Retina (tissue), 1 donor: ENCODE measurements at places on chromosomes 4 and X.
A peak's percentile ranks its signal among the peaks of the same experiment; 100 is the strongest.

DNA sequence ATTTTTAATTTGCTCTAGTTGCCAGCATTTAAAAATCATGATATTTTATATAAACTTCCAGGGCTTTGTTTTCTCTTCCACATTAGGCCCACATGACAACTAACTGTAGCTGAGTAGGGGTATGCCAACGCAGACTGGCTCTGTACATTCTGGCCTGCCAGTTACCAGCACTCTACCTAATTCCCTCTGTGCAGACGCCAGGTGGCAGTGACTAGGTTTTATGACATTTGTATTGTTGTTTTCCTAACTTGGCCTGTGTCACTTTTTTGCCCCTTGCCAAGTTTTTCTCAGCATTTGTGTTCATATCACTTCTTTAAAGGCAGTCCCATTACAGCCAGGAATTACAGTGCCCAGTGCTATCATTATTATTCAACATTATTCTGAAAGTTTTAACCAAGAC lies 347.5 kb downstream of the NKX6-1 start:
- no peak for DNase-seq

GRCh38 chr4:146247356-146247755 lies 33.0 kb downstream of the REELD1 start:
- no peak for DNase-seq

- DNase-seq = no peak
Measured at GRCh38 chr4:42167709-42168108, 15.3 kb upstream of the BEND4 start.

DNA sequence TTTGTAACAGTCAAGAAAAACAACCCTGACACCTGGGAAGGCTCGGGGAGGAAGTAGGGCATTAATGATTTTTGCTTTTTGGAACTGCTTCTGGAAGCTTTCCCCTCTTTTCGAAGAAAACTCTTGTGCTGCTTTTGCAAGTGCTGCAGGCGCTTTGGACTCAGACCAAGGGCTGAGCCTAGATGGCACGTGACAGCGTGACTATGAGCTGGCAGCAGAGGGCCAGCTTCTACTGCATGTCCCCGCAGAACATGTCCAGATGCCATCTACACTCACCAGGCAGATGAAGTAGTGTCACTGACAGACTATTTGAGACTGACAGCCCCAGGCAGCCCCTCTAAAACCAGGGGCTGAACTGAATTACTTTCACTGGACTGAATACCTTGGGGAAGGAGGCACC lies 6.2 kb downstream of the NR0B1 start:
- DNase-seq = no peak

DNA sequence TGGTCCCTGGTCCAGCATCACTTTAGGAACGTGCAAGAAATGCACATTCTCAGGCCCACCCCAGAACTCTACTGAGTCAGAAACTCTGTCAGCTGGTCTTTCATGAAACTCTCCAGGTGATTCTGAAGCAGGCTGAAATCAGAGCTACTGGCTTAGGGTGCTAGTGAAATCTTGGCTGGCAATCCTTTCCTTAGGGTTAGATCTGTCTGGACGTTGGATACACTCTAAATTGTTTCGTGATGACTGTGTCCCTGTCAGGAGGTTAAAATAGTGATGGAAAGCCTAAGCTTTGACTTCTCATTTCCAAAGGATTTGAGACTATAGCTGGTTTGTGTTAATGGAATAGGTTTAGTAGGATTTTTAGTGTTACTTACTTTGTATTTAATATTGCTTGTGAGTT lies 99.1 kb downstream of the ARHGAP10 start:
- no peak for DNase-seq

- DNase-seq = no peak
Measured at GRCh38 chr4:24130637-24131036, 240.8 kb upstream of the PPARGC1A start.

- no peak for DNase-seq
Measured at GRCh38 chr4:170124406-170124805, 34.6 kb upstream of the AADAT start.

DNA sequence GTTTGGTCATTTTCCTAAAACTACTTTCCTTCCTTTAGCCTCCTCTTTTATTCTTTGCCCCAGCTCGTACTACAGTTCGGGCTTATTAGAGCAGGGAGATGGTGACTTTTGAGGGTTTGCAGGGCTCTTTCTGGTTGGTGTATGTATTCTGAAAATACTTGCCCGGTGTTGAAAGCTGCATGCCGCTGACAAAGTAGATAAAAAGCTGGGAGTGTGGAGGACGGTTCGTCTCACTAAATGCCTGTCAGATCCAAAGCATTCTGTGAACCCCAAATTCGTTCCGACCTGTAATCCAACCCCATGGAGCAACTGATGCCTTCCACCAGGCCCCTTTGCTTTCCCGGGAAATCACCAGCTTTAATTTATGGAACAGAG lies 19.2 kb downstream of the TRIM2 start:
- DNase-seq = no peak

DNA sequence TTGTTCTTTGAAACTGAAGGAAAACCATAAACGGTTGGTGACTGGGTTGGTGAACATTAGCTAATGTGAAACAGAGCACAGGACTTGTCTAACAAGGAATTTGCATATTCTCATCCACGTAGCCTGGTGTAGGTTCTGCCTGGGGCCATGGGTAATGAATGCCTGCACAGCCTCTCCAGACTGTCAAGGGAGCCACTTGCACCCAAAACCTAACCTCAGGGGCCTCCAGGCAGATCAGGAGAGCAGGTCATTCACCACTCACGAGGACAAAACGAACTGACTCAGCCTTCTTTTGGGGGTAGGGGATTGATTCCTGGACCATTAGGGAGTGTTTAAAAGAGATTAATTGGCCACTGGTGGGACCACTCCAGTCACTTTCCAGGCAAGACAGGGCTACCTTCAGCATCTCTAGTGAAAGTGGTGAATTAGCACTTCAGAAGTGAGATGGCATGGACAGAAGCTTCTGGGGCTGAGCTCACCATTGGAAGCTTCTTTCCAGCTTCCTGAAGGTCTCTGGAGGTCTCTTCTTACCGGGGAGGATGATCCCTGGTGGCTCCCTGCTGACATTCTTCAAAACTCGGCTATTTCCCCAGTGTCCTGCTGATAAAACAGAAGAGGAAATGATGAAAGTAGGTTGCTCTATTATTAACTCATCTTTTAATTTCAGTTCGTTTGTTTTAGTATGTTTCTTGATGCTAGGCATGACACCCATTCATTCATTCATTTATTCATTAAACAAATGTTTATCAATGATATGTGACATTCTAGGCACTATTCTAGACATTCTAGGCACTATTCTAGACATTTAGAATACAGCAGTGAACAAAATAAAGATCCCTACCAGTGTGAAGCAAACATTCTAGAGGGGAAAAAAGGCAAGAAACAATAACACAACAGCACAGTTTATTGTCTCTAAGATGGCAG lies 104.5 kb upstream of the LNX1 start:
- DNase-seq = no peak

DNA sequence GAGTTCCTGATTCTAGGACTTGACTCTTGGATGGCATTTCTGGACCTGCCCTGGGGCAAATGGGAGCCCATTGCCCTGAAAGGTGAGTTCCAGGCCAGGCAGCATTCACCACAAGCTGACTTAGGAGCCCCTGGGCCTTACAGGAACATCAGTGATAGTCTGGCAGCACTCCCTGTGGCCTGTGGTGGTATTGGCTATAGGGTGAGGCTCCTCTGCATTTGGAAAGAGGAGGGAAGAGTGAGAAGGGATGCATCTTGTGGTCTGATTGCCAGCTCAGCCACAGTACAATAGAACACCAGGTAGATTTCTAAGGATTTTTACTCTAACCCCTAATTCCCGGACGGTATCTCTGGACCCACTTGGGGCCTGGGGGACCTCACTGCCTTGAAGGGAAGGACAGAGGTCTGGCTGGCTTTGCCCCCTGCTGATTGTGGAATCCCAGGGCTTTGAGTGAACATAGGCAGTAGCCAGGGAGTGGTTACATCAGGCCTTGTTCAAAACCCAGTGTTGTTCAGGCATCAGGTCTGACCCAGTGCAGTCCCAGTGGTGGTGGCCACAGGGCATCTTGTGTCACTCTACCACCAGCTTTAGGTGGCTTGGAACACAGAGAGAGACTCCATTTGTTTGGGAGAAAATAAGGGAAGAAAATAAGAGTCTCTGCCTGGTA lies 32.9 kb downstream of the MAGED4 start:
- peak; percentile 9 for DNase-seq

GRCh38 chrX:16635596-16635995 lies 14.4 kb upstream of the S100G start:
- no peak for DNase-seq

- DNase-seq = no peak
Measured at GRCh38 chr4:140706276-140706625, 49.9 kb downstream of the TBC1D9 start.

GRCh38 chr4:113499696-113500095 lies 261.8 kb downstream of the CAMK2D start:
- DNase-seq = no peak

DNA sequence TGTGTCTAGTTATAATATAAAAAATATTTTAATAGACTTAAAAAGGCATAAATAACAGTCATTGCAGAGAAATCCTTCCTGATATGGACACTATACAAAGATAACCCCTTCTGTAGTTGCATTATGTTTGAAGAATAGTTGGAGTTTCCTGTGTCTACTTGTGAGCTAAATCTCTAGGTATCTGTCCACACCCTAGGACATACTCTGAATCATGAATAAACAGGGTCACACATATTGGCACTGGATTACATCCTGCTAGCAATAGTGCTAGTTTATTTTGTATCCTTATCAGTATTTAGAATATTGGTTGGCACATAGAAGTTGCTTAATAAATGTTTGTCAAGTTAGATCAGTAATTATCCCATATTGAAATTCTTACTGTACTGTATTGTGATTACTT lies 173.9 kb downstream of the GRXCR1 start:
- DNase-seq = no peak

DNA sequence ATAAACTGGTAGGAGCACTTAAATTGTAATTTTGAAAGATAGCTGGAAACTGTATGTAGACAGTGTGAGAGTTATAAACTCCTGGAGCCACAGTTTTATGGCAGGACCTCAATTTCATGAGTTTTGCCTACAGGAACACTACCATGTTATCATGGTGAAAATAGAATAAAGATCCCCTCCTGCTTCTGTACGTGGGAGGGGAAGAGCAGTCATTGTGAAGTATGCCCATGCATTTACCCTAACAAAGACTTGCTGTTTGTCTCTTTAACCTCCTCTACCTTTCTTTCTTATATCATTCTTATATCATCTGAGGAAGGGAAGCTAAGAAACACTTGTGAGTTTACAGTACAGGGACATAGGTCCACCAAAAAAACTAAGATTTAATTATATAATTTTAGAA lies 327.0 kb downstream of the PCDH10 start:
- DNase-seq = no peak

DNA sequence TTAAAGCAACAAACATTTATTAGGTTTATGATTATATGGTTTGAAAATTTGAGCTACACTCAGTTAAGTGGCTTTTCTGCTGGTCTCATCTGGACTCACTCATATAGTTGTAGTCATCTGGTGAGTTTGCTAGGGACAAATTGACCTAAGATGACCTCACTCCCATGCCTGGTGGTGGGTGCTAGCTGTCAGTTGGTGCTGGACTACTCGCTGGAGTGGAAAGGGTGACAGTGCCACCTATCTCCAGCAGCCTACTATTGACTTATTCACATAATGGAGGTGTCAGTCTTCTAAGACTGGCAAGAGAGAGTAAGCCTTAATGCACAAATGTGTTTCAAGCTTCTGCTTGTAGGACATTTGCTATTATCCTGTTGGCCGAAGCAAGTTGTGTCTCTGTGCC lies 88.2 kb downstream of the TASL start:
- DNase-seq = no peak

GRCh38 chr4:184273166-184274147 lies 55.8 kb upstream of the ENPP6 start:
- DNase-seq = no peak

DNA sequence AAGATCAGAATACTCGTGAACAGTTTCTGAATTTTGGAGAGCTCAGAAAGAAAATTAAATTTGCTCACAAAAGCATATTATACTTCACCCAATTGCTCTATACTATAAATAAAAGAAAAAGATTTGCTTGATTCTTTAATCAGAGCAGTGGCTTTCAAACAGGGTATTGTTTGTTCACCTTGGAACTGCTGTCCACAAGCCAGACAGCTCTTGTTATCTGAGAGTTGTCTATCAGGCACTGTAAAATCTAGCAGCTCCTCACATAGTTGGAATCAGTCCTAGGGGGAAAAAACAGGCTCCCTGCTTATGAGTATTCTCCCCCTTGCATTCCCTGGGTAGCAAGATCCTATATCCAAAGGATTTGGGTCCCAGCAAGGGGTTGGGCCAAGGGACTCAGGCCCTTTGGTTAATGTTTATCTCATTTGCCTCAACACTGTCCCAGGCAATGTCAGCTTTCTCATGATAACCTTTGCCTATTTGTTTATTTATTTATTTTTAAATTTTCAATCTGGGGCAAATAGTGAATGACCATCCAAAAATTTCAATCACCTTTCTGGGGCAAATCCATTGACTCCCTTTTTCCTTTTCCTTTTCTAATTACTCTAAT lies 24.1 kb upstream of the MAGEB16 start:
- no peak for DNase-seq

DNA sequence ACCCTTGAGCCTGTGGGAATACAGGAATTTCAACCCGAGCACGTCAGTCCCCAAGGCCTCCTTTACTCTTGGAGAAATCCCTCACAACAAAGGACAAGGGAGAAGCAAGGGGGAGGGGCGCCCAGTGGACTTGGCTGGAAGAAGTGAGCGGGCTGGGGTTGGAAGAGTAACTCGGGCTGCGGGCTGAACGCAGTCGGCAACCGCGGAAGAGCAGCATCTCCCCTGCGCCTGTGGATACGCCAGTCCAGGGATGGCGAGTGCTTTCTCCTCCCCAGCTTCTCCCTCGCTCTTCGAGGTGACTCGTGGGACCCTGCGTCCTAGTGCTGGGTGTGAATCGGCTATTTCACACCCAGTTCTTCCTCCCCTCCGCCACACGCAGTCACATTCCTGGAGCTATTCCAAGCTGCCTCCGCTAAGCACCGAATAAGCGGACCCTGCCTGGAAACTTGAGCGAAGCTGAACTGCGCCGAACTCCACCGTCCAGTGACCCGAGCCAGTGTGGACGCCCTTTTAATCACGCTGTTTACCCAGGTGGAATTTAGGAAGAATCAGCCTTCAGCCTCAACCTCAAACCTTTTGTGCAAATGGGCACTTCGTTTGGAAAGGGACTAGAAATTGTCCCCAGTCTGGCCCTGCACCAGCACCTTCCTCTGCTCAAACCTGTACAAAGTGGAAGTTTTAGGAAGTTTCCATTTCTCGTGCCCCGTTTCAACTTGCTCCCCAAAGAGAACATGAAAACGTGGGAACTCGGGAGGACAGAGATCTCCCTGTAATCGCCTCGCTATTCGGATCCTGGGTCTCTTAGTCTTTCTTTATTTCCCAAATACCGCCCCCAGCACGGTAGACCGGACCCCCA lies 64.3 kb upstream of the WDR17 start:
- peak; percentile 93 for DNase-seq

DNA sequence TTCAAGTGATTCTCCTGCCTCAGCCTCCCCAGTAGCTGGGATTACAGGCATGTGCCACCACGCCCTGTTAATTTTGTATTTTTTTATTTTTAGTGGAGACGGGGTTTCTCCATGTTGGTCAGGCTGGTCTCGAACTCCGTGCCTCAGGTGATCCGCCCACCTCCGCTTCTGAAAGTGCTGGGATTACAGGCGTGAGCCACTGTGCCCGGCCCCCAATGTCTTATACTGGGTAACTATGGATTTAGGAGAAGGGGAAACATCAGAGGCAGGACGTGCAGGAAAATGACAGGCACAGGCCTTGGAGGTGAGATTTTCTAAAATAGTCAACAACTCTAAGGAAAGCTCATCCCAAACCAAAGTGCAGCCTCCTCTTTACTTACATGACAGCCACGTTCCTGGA lies 11.1 kb upstream of the TSPYL2 start:
- no peak for DNase-seq
